ENCODE measurements at places on chromosomes 4 and X. TPM values are rescaled to one million over a fixed set of nuclear protein-coding genes. Genes with fewer than 3 reads are reported as not detected.

- no peak for DNase-seq
- no peak overlapping the region for H3K4me3 ChIP-seq
- H3K27ac ChIP-seq: no peak overlapping the region
- H3K36me3 ChIP-seq: peaks cover 23% of the 10 kb centered on the region
- H3K4me1 ChIP-seq: no peaks in the 10 kb centered on the region
Observed at GRCh38 chrX:40660381-40660780, 13.0 kb upstream of the CXorf38 start.

DNA sequence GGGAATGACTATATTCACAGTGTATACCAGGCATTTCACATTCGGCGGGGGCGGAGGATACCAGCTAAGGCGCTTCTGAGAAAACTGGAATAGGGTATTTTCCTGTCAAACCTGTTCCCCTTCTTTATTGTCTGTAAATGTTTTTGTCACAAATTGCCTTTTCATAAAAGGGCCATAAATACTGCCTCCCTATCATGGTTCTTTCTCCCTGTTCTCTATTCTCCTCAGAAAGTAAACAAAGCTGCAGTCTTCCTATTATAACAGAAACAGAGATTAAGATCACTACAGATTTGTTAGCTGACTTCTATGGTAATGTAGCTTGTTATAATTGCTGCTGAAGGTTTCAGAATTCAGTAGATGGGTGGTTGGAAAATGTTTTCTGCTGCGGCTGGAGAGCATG, 32.2 kb downstream of the MID2 start:
- H3K27me3 ChIP-seq: peaks cover 13% of the 10 kb centered on the region
- DNase-seq: no peak

- H3K36me3 ChIP-seq: no peaks in the 10 kb centered on the region
- H3K4me3 ChIP-seq: no peak overlapping the region
- no peaks in the 10 kb centered on the region for H3K27me3 ChIP-seq
- peak overlapping the region; percentile 59 for H3K27ac ChIP-seq
- no peaks in the 10 kb centered on the region for H3K4me1 ChIP-seq
Observed at GRCh38 chrX:46865281-46865680, 28.4 kb downstream of the RP2 start.

DNA sequence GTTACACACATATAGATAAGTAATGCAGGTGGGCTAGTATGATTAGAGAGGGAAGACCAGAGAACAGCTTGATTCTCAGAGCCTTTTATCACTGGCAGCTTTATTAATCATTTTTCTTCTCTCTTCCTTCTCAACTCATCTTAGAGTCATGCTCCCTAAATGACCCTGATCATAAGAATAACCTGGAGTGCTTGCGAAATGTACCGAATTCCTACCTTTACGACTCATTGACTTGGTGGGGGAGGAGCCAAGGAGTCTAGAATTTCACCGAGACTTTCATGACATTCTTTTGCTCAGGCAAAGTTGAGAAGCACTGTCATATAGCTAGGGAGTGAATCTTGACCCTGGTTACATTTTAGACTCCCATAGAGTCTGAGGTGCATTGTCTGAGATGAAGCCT, 298.9 kb upstream of the PUDP start:
- H3K27ac ChIP-seq: no peak overlapping the region
- H3K4me3 ChIP-seq: no peak overlapping the region
- H3K4me1 ChIP-seq: no peaks in the 10 kb centered on the region
- no peak for DNase-seq
- H3K36me3 ChIP-seq: no peaks in the 10 kb centered on the region

Gene GAGE1
- total RNA-seq: not detected

GRCh38 chr4:4864443-4864939, 5.0 kb downstream of the MSX1 start:
- peaks cover 44% of the 10 kb centered on the region for H3K27me3 ChIP-seq
- H3K4me1 ChIP-seq: peaks cover 5% of the 10 kb centered on the region
- H3K27ac ChIP-seq: no peak overlapping the region
- H3K36me3 ChIP-seq: peaks cover 7% of the 10 kb centered on the region

Gene G6PD
- total RNA-seq: 91.3 TPM

Gene HS6ST2
- total RNA-seq: not detected

- no peaks in the 10 kb centered on the region for H3K36me3 ChIP-seq
- peak; percentile 42 for DNase-seq
- H3K27me3 ChIP-seq: no peaks in the 10 kb centered on the region
- no peak overlapping the region for H3K27ac ChIP-seq
Observed at GRCh38 chr4:48967101-48967500, 19.0 kb upstream of the CWH43 start.

GRCh38 chrX:118174516-118175098, 58.0 kb upstream of the KLHL13 start:
- DNase-seq: no peak
- no peaks in the 10 kb centered on the region for H3K4me1 ChIP-seq
- no peaks in the 10 kb centered on the region for H3K27me3 ChIP-seq
- H3K36me3 ChIP-seq: no peaks in the 10 kb centered on the region
